ENCODE measurements at places on chromosomes 7 and 10.

DNA sequence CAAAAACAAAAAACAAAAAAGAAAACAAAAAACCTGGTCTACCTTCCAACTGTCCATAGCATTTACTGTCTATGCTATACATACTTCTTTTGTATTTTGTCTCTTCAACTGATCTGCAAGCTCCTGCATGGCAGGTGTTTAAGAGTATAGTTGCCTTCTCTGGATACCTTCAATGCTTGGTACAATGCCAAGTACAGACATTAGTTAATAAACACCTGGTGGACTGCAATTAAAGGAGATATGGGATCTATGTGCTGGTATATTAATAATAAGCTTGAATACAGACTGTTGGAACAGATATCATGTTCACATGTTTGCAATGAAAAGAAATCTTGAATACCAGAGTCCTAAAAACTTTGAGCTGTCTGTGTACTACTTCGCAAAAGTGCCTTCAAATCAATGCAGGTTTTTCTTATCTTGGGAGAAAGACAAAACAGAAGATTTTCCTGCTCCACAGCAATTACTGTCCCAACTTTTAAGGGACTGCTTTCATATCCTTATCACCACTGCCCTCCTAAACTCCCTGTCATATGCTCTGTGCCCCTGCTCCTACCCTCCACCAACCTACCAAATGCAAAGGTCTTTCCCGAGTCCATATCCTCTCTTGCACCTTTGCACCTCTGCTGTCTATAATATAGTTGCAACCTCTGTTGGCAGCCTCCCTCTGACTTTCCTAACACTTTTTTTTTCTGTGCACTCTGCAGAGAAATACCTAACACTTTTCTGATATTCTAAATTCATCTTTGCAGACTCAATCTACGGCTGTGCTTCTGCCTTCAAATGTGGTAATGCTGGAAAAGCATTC, 85.1 kb downstream of the DNMBP start:
- no peak for DNase-seq

DNA sequence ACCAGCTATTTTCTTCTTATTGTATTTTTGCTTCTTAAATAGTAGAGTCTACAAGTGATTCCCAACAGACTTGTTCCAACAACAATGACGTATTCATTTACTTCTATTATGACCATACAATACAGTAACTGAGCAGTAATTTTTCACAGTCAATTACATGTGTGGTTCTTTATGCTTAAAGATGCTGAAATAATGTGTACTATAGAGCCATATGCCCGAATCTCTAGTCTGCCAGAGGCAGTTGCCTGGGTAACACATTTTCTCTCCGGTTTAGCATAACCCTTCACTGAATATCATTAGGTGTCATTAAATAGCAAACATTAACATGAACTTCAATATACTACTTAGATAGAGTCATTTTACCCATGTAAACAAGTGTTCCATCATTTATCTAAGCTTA, 75.0 kb downstream of the SLC25A13 start:
- DNase-seq, result no peak

GRCh38 chr10:22610610-22611009, 103.8 kb downstream of the PIP4K2A start:
- no peak for DNase-seq

DNA sequence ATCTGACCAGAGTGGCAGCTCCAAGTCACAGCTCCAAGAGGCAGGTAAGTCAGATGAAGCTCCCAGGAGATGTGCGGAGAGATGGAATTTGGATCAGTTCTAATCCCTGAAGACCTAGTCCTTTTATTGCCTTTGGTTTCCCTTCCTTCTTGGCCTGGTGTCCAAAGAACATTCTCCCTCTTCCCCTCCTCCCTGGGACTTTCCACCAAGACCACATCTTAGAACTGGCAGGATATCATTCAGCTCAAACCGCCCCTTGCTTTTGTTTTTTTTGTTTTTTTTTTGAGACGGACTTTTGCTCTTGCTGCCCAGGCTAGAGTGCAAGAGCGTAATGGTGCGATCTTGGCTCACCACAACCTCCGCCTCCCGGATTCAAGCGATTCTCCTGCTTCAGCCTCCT, 190.8 kb downstream of the GFRA1 start:
- DNase-seq, result no peak

DNA sequence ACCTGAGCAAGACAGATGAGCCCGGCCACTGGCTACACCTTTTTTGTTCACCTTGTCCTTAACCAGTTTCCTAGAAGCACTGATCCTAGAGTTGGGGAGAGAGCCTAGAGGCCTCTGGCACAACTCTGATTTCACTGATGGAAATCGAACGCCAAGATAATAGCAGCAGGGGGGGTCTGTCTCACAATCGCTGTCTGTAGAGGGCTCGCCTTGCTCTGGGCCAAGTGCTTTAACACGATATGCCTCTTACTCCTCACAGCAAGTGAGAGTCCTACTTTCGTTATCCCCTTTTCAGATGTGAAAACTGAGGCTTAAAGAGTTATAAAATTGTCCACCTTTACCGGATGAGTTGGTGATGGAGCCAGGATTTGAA, 472 bp downstream of the RASSF4 start:
- no peak for DNase-seq

GRCh38 chr7:1457949-1458682, 1.2 kb downstream of the MICALL2 start:
- DNase-seq, result no peak

DNA sequence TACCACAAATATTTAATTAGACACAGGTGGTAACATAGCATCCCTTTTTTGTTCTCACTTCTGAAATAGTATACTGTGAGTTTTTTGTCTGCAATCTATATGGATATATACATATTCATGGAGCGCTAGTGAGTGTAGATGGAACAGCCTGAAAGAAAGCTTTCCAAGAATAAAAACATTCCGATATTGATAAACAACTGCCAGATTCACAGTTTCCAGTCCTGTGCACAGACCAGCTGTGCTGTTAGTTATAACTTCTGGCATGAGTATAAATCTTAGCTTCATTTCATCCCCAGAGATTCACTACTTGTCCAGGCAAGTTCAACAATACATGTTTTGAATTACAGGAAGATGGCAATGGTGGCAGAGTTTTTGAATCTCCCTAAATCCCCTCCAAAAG, 467.1 kb upstream of the STEAP1 start:
- DNase-seq, result no peak

- no peak for DNase-seq
These were observed 51.4 kb downstream of the PCGF5 start for GRCh38 chr10:91271886-91272285.

- DNase-seq, result peak; percentile 46
These were observed 18.7 kb downstream of the ZNF786 start for GRCh38 chr7:149071641-149072437.

GRCh38 chr7:108839076-108839475, 269.4 kb downstream of the DNAJB9 start:
- no peak for DNase-seq

DNA sequence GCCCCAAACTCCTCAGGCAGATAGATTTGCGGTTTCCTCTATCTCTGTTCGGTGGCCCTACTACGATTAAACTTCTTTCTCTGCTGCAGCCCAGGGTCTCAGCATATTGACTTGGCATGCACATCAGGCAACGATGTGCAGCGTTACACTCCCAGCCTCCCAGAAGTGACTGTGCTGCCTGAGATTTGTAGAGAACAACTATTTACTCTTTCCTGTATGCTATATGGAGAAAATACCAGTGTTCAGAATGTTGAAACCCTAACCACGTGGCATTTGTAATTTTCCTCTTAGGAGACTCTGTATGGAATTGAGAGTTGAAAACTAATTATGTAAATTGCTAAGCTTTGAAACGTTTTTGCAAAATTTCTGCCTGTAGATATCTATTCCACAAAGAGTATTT, 50.9 kb downstream of the GNAI1 start:
- DNase-seq, result no peak

DNA sequence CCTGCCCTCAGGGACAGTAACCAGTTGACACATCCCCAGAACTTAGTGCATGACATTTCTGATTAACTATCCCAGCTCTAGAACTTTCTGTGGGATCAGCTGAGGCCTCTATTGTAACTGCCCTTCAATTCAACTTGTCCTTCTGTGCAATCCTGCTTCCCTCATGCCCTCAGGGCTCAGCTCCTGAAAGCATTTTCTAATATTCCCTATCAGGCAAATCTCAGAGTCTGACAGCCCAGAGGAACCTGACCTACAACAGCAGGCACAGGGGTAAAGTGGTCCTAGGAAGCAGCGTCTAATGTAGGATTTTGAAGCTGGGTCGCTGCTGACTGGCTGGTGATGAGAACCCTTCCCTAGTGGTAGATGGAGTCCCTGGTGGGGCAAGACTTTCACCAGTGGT, 13.6 kb upstream of the STN1 start:
- DNase-seq, result no peak

DNA sequence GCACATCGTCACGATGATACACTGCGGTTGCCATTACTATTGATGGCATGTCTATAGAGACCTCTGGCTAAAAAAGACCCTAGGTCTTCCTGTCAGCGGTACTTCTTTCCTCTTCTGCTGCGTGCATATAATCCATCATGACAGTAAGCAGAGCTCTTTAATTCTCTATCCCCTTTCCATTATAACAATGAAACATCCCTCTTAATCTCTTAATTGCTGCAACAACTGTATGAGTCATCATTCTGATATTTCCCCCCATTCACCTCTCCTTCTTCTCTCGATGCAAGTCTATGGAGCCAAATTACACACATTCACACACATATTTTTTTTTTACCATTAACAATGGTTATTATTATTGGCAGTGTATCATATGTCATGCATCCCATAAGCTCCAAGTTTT, 45.2 kb upstream of the AKR1E2 start:
- DNase-seq, result no peak

DNA sequence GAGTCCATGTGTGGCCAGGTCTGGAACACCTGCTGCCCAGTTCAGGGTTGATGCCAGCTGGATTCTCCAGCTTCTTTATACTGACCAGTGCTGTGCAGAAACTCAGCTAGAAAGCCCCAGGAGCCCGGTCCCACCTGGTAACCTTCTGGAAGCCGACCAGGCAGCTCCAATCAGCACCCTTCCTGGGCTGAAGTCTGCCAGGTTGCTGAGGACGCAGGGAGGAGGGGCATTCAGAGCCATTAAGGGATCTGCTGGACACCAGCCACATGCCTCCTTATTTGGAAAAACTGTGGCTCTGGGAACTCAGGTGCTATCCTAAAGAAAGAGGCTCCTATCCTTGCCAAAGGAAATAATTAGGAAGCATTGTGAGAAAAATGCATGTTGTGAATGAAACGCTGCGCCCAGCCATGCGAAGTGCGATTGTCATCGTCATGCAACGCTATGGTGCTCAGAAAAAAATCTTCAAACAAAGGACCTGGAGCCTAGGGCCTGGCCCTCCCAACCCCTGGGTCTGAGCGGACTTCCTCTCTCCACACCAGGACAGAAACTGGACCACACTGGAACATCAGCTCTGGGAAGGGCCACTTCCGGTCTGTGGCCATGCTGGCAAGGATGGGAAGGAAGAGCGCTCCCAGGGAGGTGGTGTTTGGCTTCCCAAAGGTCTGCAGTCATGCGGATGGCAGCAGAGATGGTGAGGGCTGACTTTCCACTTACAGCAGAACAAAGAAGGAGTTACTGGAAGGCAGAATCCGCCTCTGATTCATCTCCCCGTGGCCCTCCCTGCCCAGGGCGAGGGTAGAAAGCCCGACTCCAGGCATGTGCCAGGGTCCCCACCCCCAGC, 90.1 kb downstream of the FAM53B start:
- DNase-seq, result no peak

GRCh38 chr10:48491392-48492139, 113.3 kb downstream of the ARHGAP22 start:
- DNase-seq, result no peak

DNA sequence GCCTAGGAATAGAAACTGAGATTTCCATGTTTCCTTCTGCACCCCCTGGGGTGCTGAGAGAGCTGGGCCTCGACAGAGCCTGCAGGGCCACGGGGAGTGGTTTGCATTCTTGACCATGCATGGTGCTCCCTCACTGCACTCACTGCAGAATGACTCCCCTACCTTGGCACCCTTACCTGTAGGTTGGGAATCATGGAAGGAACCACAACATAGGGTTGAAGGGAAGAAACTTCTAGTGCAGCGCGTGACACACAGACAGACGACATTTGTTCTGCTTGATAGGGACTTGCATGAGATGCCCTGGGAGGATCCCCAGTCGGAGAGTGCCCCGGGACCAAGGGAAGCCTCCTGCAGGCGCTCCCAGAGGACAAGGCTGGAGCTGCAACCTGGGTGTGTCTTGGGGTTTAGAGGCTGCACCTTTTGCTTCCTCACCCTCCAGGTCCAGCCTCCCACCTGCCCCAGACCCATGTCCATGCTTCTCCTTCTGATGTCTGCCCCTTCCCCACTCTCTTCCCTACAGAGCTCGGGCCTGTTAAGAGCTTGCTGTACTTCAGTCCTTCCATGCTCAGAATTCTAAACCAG, 245.2 kb downstream of the ABCA13 start:
- no peak for DNase-seq

DNA sequence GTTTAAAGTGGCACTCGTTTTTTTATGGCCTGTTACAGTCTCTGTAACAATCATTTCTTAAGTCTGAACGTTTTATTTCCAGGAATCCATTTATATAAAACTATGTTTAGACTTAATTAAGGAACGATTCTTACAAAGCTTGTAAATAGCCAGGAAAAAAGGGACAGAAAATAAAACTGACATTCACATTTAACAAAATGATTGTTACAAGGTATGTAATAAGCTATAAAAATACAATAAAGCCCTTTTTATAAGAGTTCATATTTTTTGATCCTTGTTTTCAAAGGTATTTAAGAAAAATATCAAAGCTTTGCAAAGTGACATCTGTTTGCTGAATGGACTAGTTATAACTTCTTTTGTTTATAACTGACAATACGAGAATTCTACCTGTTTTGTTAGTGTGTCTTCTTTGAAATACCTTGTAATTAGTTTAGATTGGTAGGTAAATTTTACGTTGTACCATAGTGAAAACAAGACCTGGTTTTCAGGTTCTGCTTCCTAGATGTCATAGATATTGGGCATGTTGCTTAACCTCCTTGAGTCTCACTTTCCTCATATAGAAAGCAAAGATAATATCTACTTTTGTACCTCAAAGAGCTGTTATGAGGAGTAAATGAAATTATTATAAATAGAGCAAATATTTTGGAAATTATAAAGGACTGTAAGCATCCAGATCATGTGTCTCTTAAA, 25.8 kb downstream of the BTRC start:
- DNase-seq, result no peak

DNA sequence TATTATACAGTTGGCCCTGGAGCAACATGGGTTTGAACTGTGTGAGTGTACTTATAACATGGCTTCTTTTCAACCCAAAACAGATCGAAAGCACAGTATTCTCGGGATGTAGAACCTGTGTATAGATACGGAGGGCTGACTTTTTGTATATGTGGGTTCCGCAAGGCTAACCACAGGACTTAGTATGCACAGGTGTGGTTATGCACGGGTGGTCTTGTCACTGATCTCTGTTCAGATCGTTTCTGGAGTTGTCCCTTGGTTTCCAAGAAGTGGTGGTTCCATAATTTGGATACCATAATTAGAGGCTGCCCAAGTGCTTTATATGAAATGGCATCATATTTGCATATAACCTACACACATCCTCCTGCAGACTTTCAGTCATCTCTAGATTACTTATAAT, 10.9 kb upstream of the BHLHA15 start:
- no peak for DNase-seq

- DNase-seq, result no peak
These were observed 57.8 kb downstream of the LGI1 start for GRCh38 chr10:93815304-93816096.

GRCh38 chr7:87853237-87853864, 22.8 kb downstream of the SLC25A40 start:
- no peak for DNase-seq

All from CD4-positive, alpha-beta T cell treated with Interleukin-6 at 100 ng/mL for 8 hours (primary cell).